ENCODE measurements at places on chromosomes 5 and 9.

GRCh38 chr9:34629491-34629808 lies 584 bp upstream of the ARID3C start:
- DNase-seq = no peak

GRCh38 chr5:138651767-138652117 lies 76.5 kb upstream of the HSPA9 start:
- DNase-seq = no peak

- no peak for DNase-seq
Observed at GRCh38 chr5:115297031-115297430, 577 bp upstream of the CCDC112 start.

GRCh38 chr9:110334871-110335270 lies 2.8 kb downstream of the TXNDC8 start:
- DNase-seq = no peak

DNA sequence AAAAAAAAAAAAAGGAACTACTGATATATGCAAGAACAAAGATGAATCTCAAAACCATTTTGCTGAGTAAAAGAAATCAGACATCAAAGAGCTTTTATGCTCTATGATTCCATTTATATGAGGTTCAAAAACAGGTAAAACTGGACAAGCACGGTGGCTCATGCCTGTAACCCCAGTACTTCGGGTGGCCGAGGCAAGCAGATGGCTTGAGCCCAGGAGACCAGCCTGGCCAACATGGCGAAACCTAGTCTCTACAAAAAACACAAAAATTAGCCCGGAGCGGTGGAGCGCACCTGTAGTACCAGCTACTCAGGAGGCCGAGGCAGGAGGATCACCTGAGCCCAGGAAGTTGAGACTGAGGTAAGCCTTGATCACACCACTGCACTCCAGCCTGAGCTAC lies 7.8 kb downstream of the PTBP3 start:
- no peak for DNase-seq

DNA sequence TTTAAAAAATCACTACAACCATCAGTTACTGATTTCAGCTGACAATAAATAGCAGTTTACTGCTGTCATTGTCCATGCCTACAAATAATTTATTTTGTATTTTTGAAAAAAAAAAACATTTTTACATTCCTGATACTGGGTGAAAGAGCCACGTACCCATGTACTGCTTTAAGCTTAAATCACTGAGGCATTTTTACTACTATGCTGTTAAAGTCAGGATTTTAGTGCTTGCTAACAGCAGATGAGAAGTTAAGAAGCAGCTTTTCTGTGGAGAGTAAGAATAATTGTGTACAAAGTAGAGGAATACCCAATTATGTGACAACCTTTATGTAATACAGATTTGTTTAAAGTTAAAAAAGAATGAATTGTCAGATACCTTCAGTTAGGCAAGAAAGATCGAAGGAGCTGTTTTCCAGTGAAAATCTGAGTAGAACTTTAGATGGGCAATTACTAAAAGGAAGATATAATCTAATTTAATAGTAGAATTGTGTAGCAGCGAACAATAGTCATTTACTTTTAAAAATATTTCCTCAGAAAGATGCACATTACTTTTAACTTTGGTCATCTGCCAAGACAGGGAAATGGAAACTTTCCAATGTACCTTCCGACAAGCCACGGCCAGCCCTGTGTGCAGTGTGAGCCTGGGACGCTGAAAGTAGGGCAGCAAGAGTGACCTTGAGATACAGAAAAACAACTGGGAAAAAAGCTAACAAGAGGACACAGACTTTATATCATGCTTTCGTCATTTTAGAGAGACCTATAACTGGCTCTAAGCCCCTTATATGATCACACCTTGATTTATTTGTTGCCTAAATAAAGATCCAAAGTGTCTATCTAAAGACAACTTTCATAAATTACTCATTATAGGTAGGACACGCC lies 39.9 kb downstream of the RHOBTB3 start:
- no peak for DNase-seq

DNA sequence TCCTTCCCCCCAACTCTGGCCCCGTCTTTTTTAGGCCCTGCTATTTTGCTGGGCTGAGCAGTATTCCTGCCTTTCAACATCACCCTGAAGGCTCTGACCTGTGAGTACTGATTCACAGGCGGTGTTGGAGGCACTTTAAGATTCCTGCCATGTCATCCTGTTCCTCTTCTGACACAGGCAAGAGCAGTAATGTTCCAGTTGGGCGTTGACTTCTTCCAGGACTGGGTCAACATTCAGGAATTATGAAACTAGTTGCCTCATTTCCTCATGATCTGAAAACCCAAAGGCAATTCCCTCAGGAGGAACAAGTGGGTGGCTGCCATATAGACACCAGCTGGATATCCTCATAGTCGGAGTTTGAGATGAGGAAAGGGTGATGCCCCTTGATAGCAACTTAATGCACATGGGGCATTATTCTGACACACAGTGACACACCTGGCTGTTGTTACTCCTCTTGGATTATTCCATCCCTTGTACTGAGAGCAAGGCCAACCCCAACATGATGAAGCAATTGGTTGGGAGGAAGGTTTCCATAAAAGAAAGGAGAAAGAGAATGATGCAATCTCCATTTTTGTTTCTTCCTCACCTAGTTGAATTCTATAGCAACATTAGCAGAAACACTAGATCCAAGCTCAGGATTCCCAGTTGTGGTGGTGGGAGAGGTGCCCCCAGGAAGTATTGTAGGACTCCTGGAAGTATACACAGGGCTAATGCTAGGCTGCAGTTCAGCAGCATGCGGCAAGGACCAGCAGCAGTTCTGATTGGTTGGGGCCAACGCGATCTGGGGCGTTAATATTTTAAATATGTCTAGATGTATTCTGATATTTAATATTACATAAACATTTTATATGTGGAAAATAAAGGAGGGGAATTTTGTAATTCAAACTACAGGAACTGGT lies 19.6 kb upstream of the GLRX start:
- DNase-seq = no peak

- DNase-seq = no peak
Observed at GRCh38 chr5:57033103-57033502, 81.2 kb upstream of the MIER3 start.

- DNase-seq = peak; percentile 26
Observed at GRCh38 chr5:80346055-80346454, 26.3 kb downstream of the SPZ1 start.

DNA sequence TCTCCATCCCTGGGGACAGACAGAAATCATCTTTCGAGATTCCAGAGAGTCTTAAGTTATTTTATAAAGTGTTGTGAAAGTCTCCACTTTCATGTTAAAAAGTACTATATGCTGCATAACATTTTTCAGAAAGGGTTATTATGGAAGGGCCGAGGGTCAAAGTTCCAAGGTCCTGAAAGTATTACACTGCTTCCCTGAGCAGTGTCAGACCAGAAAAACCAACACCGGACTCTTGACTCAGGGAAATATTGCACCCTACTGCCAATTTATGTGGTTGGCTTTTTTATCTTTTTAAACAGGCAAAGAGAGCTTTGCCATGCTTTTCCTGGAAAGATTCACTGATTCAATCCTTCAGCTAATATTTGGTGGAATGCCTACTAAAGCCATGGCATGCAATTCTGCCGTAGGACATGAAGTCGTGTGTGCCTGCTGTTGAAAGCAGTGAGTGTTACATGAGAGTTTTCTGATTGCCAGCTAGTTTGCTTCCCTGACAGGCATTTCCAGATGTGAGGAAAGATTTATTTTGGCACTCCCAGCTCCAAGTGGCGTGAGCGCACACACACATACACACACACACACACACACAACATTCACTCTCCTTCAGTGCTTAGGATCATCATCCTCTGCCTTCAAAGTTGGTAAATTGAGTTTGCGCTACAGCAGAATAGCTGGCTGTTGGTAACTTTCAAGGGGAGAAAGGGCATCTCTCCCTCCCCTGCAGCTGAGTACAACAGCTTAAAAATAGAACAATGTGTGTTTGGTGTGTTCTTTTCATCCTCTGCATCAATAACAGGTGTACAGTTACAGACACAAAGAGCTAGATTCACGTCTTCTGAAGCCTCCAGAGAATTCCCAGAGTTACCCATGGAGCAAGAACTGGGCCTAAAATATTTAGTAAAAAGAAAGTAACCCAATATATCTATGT lies 45.6 kb downstream of the SLC1A3 start:
- DNase-seq = no peak

- DNase-seq = no peak
Observed at GRCh38 chr5:136260656-136261055, 67.7 kb upstream of the SMIM32 start.

DNA sequence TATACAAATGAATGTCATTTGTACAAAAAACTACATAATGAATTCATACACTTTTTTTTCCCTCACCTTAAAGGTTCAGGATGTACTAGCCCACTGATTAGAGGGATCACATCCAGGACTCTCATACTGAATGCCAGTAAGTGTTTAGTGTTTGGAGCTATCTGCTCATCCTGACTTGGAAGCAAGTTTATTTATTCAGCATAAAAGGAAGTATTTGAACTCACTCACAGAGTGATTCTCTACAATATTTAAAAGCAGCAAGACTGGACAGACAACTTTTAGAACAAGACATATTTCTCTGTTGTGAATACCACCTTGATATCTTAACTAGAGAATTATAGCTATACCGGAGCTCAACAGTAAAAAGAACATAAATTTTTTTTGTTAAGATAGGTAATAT lies 14.8 kb upstream of the IQGAP2 start:
- DNase-seq = no peak

DNA sequence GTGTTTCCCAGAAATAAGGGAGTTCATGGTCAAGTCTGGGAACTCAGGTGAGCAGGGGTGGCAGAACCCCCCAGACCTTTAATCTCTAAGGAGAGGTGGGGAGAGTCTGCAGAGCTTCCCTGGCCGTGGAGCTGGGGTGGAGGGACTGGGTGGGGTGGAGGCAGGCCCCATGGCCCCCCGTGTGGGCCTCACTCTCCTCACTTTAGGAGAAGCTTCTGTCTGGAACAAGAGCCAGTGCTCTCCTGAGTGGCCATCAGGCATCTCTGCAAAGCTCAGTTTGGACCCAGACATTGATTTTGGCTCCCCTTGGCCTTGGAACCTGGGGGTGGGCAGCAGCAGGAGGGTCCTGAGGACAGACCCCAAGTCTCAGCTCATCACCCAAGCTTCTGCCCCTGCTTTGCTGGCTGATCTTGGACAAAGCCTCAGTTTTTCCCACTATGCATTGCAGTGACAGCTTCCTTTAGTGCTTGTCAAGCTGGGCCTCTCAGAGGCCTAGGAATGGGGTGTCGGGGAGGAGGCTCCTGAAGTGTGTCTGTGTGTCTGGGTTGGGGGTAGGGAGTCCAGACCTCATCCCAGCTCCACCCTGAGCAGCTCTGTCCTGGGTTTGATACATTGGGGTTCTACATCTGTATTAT lies 3.5 kb upstream of the GBGT1 start:
- no peak for DNase-seq

Measured in activated CD4-positive, alpha-beta T cell treated with anti-CD3 and anti-CD28 coated beads, Interleukin-2, Interleukin-4, amounts not matched to agents 100 ng/mL and 50 ng/mL, durations not matched to agents 16 hours and 8 hours (primary cell).